Posterior cingulate gyrus (tissue), 11 donors: ENCODE measurements at places on chromosomes 5 and 9.

DNA sequence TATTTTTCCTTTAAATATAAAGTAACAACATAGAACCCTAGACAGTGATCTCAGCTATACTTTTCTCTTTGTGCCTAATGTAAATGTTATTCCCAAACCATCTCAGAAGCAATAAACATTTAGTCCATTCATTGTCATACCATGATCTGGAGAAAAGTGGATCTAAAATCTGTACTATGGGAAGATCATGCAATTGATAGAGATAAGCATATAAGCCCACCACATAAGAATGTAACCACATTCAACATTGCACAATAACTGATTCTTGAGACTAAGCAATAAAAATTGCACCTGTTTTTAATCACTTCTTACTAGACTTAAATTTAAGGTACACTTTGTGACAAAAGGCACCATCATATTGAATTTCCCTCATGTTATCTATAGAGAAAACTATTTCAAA, 1403.0 kb upstream of the C9orf72 start:
- DNase-seq: no peak

GRCh38 chr5:175576591-175576990, 81.3 kb upstream of the HRH2 start:
- no peak for DNase-seq

DNA sequence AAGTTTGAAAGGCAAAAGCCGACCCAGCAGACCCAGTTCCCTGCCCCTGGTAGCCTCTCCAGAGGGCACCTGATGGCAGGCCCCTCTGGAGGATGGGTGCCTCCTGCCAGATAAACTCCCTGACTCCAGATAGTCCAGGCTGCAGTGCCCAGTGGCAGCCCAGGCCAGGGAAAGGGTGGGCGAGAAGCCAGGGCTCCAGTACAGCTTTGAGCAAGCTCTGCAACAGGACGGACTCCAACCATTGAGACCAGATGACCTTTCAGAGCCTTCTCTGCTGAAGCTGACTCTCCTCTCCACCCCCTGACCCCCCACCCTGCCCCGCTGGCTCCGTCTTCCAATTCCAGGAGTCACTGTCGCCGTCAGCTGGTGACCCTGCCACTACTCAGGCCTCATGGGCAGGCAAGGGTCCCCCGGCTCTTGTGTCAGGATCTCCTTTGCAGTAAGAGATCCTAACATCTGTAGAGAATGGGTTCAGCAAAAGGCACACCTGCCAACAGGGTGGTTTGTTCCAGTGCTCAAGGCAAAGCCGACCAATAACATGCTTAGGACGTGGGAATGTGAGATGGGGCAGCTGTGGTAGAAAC, 15.5 kb upstream of the FCN1 start:
- no peak for DNase-seq

DNA sequence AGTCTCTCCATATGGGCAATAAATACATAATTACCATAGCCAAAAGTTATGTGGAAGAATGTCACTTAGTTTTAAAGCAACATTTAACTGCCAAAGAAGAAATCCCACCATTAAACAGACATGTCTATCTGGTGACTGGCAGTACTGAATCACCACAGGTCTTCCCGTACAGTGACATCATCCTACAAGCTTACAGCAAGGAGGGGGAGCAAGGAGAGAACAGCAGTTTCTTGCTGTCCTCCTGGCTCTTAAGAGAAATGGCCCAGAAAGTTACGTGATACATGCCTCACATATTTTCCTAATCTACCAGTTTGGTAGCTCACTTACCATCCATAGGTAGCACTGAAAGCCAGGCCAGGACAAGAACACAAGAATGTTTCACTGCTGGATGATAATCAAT, 671.0 kb downstream of the DMRTA1 start:
- DNase-seq: no peak

- no peak for DNase-seq
These were observed 17.2 kb upstream of the EFNA5 start for GRCh38 chr5:107687937-107688336.

GRCh38 chr9:93962017-93962416, 6.9 kb upstream of the BARX1 start:
- DNase-seq: no peak

- no peak for DNase-seq
These were observed 6.0 kb upstream of the RXRA start for GRCh38 chr9:134320126-134320867.

GRCh38 chr5:62650197-62650596, 71.6 kb downstream of the LRRC70 start:
- DNase-seq: no peak
